Stimulated activated CD8-positive, alpha-beta memory T cell treated with anti-CD3 and anti-CD28 coated beads, Interleukin-7, amount 100 ng/mL, for 1 hour (primary cell): ENCODE measurements at places on chromosomes 5 and 9.

- no peak for DNase-seq
Measured at GRCh38 chr9:9992936-9993335, 619.9 kb downstream of the PTPRD start.

GRCh38 chr5:149062371-149063016, 368 bp downstream of the SH3TC2 start:
- no peak for DNase-seq

GRCh38 chr5:165163861-165164260, 1658.4 kb downstream of the MAT2B start:
- no peak for DNase-seq

- DNase-seq = no peak
Measured at GRCh38 chr9:100112677-100113336, 13.8 kb downstream of the INVS start.

GRCh38 chr5:126066836-126067235, 356.4 kb upstream of the GRAMD2B start:
- DNase-seq = no peak

GRCh38 chr5:109656829-109657228, 32.9 kb upstream of the MAN2A1 start:
- no peak for DNase-seq

- no peak for DNase-seq
Measured at GRCh38 chr9:133536080-133536479, 1.6 kb downstream of the ADAMTSL2 start.

DNA sequence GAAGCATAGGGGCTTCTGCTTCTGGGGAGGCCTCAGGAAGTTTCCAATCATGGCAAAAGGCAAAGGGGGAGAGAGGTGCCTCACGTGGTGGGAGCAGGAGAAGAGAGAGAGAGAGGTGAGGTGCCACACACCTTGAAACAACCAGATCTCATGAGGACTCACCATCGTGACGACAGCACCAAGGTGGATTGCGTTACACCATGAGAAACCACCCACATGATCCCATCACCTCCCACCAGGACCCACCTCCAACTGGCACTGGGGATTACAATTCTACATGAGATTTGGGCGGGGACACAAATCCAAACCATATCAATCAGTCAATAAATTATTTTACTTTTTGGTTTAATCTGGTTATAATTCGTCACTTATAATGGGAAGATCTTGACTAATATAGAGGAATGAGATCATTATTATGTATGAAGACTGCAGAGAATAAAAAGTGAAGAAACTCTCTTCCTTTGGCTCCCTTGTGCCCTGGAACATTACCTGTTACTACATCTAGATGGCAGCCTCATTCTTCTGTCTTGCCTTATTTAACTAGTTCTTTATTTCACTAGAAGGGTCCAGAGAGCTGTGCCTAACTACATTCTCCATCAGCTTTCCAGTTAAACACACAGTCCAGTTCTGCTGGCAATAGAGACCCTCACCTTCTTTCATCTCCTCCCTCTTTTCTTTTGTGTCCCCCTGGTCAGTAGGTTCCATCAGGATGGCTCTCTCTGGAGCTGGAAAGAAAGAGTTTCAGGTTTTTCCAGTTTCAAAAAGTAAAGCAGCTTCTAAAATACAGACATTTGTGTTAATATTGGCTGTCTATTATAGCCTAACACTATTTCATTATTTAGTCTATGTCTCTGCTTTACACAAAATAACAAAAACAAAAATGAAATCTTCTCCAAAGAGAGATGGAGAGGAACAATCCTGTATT, 21.7 kb upstream of the SPINK7 start:
- no peak for DNase-seq

DNA sequence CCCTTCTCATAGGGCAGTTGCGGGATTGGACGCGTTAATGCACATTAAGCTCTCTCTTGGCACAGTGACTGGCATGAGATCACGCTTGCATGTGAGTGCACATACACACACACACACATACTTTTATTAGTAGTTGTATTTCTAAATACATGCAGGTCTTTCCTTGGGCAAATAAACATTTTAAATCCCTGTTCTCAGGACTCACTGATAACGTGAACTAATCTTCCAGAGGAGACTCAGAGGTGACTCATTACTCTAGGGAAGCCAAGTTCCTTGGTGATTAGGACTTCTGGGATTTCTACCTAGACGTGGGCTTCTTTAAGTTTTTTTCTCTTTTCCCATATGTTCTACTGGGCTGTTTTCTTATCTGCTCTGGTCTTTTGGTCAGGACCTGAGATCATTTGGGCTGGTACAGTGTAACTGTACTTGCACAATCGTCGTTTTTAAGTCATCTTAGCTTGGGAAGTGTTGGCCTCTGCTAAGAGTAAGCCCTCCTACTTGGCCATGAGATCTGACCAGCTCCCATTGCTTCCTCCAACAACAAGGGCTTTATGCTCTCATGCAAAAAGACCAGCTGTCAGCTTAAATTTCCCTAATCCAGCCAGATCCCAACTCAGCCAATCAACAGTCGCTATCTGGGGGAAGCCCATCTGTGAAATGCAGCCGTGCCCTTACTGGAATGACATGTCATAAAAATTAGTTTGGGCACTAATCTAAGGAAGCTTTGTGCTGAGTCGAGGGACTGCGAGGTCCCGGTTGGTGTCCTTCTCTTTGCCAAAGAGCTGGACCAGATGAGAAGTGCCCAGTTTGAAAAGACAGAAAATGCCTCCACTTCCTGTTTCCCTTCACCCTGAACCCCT, 176.4 kb upstream of the ANKRD55 start:
- no peak for DNase-seq

- DNase-seq = no peak
Measured at GRCh38 chr9:111094958-111095357, 56.7 kb upstream of the LPAR1 start.

DNA sequence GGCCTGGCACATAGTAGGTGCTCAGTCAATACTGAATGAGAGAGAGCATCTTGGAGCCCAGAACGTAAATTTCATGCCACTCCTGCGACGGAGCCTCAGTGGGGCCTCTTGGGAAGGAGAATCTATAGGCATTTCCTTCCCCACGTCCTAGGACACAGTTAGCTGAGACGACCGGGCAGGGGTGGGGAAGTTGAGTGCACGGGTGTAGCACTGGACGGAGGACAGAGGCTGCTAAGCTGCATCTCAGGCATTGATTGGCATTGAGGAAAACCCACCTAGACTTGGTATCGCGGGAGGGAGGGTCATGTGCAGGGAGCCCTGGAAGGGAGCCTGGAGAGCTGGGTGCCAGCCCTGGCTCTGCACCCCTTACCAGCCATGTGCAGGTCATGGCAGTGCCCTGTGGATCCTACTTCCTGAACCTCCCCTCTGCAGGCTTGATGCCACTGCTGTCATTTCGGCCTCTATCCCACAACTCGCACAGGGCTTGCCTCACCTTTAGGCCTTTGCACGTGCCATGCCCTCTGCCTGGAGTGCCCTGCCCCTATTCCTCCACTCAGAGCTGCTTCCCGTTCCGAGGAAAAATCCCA, 25.6 kb downstream of the NEK6 start:
- DNase-seq = no peak

GRCh38 chr5:107544967-107545366, 125.8 kb downstream of the EFNA5 start:
- no peak for DNase-seq

DNA sequence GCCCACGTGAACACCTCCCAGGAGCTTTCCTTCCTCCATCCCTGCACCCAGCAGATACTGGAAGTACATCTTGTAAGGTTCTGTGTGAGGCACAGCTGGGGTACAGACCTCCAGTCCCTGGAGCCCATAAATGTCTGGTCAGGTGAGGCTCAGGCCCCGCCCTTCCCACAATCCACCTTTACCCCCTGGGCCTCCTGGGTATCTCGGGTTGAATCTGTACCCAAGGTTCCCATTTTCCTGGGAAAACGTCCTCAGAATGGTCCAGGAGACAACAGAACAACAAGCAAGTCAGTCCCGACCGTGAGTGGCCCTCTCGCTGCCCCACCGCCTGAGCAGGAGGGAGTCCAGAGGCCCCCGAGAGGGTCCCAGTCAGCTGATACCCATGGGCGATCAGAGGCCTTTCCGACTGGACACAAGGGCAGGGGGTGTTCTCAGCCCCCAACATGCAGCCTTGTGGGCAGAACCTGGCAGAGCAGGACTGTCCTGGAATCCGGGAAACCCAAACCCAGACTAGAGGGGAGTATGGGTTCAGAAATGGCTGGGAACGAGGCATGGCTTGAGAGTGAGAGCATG, 4.3 kb downstream of the SPATA31E1 start:
- no peak for DNase-seq

- DNase-seq = no peak
Measured at GRCh38 chr9:108865037-108865436, 3.0 kb downstream of the ACTL7A start.

GRCh38 chr9:36389590-36389989, 10.5 kb downstream of the RNF38 start:
- DNase-seq = no peak

DNA sequence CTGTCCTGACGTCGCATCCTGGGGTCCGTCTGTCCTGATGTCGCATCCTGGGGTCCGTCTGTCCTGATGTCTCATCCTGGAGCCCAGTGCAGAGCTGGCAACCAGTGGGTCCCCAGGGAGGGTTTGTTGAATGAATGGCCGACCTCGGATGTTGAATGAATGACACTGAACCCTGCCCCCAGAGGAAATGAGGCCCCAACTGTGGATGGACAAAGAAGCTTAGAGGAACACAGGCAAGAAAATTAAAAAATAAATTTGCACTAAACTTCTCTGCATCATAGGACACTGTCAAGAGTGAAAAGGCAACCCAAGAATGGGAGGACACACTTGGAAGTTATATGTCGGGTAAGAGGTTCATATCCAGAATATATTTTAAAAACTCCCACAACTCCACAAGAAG, 47.7 kb upstream of the NOTCH1 start:
- DNase-seq = no peak

DNA sequence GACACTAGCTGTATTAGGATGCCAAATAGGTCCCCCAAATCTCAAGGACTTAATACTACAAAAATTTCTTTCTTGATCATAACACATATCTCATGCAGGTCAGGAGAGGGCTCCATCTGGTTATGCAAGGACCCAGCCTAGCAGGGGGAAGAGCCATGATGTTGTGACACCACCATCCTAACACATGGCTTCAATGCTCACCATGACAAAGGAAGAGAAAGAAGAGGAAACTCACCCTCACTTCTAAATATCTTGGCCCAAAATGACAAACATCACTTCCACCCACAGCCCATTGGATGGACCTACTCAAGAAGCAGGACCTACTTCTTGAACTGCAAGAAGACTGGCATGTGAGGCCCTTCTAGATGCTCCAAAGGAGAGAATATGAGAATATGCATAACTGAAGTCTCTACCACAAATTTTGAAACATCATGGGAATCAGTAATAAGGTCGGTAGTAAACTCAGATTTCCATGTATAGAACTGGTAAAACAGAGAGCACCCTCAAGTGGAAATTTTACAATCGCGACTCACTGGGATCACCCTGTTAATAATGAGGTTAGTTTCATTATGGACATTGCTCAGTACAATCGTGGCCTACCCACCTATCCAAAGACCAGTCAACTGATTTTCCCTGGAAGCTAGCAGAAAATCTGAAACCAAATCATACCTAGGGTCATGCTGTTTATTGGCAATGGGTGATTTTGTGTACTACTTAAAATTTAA, 308.2 kb downstream of the ACTL7B start:
- no peak for DNase-seq

DNA sequence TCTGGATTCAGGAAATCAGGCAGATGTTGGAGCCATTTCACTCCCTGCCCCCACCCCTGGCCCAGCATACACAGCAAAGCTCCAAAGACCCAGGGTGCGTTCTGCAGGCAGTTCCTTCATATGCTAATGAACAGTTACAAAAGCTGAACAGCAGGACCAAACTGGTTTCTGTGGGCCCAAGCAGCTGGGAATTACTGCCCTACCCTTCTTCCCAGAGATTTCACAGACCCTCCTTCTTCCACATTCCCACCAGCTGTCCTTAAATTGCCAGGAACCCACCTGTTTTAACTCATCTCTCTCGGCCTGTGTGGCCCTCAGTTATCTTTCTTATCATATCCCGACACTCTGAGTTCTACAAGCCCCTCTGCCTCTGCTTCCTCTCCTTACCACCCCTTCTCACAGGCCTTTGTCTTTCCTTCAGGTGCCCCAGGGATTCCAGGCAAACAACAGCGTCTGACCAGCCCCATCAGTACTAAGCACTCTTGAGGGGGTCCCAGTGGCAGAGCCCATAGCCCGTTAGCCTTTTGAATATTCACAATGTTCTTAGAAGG, 10.6 kb upstream of the F2RL1 start:
- DNase-seq = no peak

GRCh38 chr5:143152445-143152844, 251.0 kb downstream of the NR3C1 start:
- no peak for DNase-seq

DNA sequence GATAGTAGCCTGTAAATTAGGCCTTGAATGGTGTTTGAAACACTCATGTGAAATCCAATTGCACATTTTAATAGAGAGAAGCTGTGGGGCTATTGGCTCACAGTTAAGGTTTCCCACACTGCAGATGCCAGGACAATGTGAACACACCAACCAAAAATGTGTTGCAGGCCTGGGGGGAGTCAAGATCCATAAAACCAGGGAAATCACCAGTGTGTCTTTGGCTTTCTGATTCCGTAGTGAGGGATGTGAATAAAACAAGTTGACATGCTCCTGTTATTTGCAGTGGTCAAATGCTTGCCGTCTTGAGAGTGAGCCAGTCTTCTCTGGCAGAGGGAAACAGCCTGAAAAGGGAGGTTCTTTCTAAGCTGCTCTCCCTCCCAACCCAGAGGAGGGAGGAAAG, 79.0 kb downstream of the ZNF462 start:
- no peak for DNase-seq

DNA sequence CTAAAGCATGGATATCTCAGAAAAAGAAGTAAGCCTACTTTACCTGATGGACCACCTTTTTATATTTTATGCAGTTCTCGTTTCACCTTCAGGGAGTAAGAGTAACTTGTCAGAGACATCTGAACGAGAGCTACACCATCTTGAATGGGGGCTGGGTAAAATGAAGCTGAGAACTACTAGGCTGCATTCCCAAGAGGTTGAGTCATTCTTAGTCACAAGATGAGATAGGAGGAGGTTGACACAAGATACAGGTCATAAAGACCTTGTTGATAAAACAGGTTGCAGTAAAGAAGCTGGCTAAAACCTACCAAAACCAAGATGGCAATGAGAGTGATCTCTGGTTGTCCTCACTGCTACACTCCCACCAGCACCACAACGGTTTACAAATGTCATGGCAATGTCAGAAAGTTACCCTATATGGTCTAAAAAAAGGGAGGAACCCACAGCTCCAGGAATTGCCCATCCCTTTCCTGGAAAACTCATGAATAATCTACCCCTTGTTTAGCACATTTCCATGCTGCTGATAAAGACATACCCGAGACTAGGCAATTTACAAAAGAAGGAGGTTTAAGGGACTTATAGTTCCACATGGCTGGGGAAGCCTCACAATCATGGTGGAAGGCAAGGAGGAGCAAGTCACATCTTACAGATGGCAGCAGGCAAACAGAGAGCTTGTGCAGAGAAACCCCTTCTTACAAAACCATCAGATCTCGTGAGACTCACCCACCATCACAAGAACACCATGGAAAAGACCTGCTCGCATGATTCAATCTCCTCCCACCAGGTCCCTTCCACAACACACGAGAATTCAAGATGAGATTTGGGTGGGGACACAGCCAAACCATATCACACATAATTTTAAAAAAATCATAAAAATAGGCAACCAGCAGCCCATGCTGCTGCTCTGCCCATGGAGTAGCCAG, 62.5 kb downstream of the GIN1 start:
- no peak for DNase-seq
